ENCODE measurements at places on chromosomes 3 and 15.

DNA sequence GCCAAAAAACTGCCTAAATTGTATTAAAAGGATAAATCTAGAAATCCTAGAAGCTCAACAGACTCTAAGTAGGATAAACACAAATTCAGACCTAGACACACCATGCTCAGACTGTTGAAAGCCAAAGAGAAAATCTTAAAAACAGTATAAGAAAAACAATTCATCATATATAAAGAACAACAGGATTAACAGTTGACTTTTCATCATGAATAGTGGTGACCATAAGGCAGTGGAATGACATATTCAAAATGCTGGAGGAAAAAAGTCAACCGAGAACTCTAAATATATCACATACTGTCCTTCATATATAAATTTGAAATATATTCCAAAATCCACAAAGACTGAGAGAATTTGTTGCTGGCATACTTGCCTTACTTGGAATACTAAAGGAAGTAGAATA is 77.3 kb downstream of the CEP152 start:
- no peak for DNase-seq

GRCh38 chr3:128051459-128051836 is 789 bp upstream of the SEC61A1 start:
- no peak for DNase-seq

DNA sequence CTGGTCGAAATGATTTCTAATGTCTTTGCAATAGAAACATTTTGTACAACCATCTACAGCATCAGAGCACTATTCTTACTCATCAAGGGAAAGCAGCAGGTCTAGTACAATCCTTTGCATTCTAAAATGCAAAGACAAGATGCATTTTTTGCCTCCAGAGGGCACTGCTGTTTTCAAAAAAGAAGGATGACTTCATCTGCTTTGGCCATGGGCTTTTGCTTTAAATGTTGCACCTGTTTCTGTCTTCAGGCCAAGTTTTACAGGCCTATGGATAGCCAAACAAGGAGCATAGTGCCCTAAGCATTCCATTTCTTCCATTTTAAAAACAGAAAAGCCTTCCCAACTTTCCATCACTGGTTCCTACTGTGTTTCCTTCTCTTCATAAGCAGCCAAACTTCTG is 3.4 kb downstream of the PARP9 start:
- DNase-seq, result no peak

GRCh38 chr3:150421799-150422548 is 13.9 kb downstream of the TSC22D2 start:
- no peak for DNase-seq

- no peak for DNase-seq
Measured at GRCh38 chr3:25604107-25604805, 60.5 kb downstream of the TOP2B start.

DNA sequence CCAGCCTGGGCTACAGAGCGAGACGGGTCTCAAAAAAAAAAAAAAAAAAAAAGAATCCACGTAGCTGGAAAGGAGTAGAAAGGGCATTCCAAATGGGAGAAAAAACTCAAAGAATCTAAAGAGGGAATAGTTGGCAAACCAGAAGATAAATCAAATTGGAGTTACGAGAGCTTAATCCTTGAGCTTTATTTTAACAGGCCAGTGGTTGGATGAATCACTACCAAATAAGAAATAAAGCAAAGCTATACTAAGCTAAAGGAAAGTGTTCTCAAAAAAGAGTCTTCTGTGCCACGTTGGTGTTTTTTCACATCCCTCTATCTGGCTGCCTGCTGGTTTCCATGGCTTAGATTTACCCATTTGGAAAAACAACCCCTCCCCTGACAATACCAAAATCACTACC is 14.0 kb downstream of the VGLL4 start:
- no peak for DNase-seq

Data from upper lobe of left lung (tissue), 6 donors.